ENCODE measurements at places on chromosomes 12 and 14. TPM values are rescaled to one million over a fixed set of nuclear protein-coding genes. Genes with fewer than 3 reads are reported as not detected.

LPAR5 gene
- total RNA-seq = 16.8 TPM

DNA sequence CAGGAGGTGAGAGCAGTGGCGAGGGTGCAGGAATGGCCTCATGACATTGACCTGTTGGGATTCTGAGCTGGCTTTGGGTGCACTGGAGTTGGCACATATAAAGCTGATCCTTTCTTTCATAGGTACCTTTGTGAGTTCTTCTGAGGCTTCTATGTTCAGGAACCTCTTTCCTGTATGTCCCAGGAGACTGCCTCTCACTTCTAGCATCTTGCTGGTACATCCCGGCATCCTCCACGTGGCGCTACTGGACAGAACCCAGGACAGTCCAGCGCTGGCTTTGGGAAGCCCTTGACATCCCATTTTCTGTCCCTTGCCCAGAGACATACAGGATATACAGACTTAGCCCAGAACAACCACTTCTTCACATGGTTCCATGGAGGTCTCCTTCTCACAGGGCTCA is 44.4 kb upstream of the BATF start:
- H3K4me1 ChIP-seq = no peaks in the 10 kb centered on the region
- no peaks in the 10 kb centered on the region for H3K36me3 ChIP-seq
- H3K27ac ChIP-seq = no peak overlapping the region
- H3K4me3 ChIP-seq = no peak overlapping the region

DNA sequence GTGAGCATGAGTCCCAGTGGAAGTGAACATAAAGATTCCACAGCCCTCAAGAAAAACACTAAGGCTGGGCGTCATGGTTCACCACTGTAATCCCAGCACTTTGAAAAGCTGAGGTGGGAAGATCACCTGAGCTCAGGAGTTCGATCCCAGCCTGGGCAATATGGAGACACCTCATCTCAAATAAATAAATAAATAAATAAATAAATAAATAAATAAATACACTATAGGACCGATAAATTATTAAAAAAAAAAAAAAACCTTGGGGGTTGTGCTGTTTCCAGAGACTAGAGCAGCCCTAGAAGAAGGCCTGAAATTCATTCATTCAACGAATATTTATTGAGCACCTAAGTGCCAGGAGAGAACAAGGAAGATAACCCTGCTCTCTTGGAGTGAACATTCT is 1.5 kb upstream of the KANSL2 start:
- peaks cover 38% of the 10 kb centered on the region for H3K36me3 ChIP-seq
- no peak overlapping the region for H3K27ac ChIP-seq
- DNase-seq = no peak
- peak overlapping the region; percentile 31 for H3K4me3 ChIP-seq
- H3K4me1 ChIP-seq = peaks cover 32% of the 10 kb centered on the region
- H3K27me3 ChIP-seq = no peaks in the 10 kb centered on the region

DNA sequence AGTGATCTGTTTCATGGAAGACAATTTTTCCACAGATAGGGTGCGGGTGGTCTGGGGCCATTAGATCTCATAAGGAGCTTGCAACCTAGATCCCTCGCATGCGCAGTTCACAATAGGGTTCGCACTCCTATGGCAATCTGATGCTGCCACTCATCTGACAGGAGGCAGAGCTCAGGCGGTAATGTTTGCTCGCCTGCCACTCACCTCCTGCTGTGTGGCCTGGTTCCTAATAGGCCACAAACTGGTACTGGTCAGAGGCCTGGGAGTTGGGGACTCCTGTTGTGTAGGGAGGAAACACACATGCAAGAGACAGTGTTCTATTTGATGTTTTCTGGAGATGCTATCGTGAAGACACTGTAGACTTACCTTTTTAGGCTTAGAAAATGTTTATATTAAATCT is 77.0 kb upstream of the FGD4 start:
- H3K4me1 ChIP-seq = no peaks in the 10 kb centered on the region
- H3K27me3 ChIP-seq = no peaks in the 10 kb centered on the region
- H3K36me3 ChIP-seq = no peaks in the 10 kb centered on the region
- H3K27ac ChIP-seq = no peak overlapping the region
- no peak for DNase-seq

DNA sequence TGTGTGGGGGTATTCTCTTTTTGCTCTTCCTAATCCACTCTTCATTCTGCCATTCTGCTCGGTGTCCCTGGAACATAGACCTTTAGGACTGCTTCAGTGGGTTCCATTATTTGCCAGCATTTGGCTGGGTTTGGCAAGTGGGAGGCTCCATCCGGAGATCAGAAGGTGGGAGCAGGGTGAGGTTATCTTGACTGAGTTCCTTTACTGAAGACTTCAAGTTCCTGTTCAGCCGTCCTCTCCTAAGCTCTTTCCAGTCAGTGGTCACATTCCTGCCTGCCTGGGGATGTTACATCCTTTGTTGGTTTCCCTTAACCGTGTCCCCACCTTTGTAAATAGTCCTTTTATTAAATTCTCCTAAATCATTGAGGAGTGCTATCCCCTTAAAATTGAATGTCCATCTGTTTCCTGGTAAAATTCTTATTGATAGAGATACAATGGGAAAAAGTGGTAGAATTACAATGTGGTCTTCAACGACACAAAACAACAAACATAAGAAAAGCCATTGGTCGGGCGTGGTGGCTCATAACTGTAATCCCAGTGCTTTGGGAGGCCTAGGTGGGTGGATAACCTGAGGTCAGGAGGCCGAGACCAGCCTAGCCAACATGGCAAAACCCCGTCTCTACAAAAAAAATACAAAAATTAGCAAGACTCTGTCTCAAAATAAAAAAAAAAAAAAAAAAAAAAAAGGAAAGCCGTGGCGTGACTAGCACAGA is 5.0 kb upstream of the MIA2 start:
- H3K27me3 ChIP-seq = no peaks in the 10 kb centered on the region
- H3K4me1 ChIP-seq = peaks cover 54% of the 10 kb centered on the region
- H3K4me3 ChIP-seq = peak overlapping the region; percentile 49
- H3K36me3 ChIP-seq = peaks cover 2% of the 10 kb centered on the region
- no peak for DNase-seq

DNA sequence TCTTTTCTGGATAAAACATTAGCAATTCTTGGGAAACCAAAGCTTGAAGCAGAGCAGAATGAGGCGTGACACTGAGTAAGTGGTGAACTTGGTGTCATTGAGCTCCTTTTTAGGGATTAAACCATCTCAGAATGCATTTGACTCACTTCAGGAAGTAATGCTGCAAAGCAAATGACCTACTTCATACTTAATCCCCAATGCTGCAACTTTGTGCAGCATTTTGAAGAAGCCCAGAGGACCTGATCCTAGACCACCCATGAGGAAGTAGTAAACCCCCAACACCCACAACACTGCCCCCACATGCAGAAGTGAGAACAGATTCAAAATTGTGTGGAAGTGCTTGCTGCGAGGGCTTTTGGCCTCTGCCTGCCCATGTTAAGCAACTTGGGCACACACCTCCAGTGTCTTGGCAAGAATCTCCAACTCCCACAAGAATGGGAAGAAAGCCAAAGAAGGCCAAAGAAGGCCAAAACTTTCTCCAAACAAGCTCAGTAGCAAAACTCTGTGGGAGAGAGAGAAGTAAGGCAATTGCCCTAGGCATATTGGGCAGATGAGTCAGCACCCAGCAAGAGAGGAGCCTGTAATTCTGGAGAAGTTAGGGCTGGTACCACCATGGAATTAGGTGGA is 69.2 kb upstream of the ETV6 start:
- no peak overlapping the region for H3K27ac ChIP-seq
- DNase-seq = no peak
- H3K27me3 ChIP-seq = peaks cover 30% of the 10 kb centered on the region

DNA sequence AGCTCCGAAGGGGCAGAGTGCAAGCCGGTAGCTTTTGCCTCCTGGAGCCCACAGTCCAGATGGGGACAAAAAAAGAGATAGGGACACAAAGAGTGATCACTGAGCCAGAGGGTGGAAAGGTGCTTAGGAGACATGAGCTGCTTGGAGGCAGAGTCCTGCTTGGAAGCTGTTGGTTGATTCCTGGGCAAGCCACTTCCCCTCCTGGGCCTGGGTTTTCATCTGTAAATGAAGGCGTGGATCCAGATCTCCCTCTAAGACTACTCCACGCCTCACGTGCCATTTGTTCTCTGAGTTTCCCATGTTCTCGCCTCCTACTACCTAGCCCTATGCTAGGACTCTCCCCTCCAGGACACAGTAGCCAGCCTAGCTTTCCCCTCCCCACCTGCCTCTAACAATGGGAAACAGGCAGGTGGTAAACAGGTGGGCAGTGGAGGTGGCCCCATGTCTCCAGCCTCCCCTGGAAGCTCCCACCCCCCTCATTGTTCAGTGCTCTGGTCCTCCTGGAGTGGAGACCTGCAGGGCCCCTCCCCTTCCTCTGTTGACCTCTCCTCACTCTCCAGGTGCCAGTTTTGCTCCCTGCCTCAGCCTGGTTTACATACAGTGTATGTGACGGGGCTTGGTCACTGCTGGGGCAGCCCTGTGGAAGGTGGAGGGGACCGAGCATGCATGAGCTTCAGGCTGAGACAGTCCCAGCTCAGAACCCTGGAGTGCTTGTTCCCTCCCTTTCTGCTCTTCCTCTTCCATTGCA is 3.8 kb downstream of the SERPINA3 start:
- H3K4me1 ChIP-seq = no peaks in the 10 kb centered on the region
- H3K27ac ChIP-seq = no peak overlapping the region
